ENCODE measurements at places on chromosomes 2 and 18.

GRCh38 chr18:57780318-57780705 lies 22.8 kb downstream of the ATP8B1 start:
- DNase-seq: no peak

- DNase-seq: no peak
Observed at GRCh38 chr2:45344071-45344470, 267.0 kb downstream of the SRBD1 start.

GRCh38 chr18:69400253-69400975 lies at the start of gene DOK6:
DOK6 (plus strand) TSS chr18:69400888.
- no peak for DNase-seq

GRCh38 chr2:101754618-101755017 lies 57.1 kb downstream of the MAP4K4 start:
- DNase-seq: no peak

DNA sequence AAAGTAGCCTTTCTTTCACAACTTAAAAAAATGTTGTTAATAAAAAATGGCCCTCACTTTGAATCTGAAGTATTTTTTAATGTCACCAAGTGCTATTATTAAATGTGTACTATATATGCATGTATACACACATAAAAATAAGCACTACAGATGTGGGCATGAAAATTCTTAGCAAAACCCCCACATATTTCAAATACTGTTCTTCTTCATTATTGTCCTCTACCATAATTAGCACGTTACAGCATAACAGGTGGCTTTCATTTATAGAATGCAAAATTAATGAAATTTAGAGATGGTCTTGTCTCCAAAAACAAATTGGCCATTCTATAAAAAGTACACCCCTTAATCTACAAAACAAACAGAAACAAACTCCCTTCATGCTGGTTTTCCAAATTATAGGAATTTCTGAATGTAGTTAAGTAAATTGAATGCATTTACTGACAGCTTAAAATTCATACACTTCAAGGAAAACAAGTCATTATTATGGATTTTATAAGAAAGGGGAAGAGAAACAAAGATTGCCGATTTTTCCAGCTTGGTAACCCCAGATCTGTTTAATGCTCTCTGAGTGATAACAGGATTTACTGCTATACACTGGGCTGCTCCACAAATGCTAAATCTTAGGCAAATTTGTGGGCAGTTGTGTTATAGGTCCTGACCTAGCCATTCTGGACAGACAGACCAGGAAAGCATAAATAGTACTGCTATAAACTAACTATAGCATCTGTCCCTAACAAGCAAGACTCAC lies 67.2 kb downstream of the SPRED2 start:
- DNase-seq: no peak

GRCh38 chr2:181859803-181860202 lies 31.7 kb upstream of the ITPRID2 start:
- DNase-seq: no peak

DNA sequence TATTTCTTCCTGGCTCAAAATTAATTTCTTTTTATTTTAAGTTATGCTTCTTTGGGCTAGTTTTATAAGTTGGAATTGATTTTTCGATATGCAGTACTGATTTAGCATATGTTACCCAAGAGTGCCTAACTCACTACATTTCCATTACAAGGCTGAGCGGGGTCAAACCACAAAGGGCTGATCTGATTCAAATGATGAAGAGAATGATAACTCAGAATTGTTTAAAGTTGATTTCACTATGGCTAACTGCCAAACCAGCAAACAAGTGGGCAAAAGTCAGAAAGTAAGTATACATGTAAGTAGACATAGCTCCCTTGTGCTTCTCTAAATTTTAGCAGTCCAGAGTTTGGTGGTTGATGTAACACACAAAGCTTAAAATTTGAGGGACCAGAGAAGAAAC lies 35.6 kb downstream of the RAD51AP2 start:
- no peak for DNase-seq
